Activated T-cell treated with anti-CD3 and anti-CD28 coated beads, Interleukin-2, amount 50 U/mL, for 48 hours (primary cell): ENCODE measurements at places on chromosomes 5 and 9.

DNA sequence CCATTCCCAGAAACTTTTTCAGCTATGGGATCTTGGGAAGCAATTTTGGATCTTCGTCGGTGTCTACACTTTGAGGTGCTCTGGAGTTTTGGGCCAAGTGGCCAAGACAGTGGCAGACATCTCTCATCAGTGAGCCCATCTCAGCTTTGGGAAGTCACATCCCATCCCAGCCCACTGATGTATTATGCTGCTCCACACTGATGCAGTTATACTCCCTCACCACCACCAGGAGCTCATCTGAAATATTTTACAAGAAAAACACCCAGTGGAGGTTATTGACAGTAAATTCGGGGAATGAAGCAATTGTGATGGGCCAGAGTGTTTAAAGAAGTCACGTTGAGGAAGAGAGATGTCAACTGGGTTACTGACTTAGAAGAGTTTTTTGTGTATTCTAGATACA lies 378.0 kb downstream of the KDM4C start:
- DNase-seq = no peak

- no peak for DNase-seq
Measured at GRCh38 chr9:22009506-22009867, 382 bp upstream of the CDKN2B start.

DNA sequence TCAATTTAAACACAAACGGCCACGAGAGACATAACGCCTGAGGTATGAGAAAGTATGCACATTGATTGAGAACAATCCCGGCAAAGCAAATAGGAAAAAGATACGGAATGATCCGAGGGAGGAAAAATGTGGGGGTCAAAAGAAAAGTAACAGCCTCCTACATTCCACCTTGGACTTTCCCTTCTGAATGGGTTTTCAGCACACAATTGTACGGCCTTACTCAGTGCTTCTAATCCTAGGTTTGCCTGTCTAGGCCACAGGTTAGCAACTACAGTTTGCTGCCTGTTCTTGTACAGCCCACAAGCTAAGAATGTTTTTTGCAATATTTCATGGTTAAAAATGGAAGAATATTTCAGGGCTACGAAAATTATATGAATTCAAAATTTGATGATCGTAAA lies 46.2 kb upstream of the RNF20 start:
- DNase-seq = no peak

GRCh38 chr5:100479079-100479688 lies 56.0 kb upstream of the FAM174A start:
- DNase-seq = no peak

DNA sequence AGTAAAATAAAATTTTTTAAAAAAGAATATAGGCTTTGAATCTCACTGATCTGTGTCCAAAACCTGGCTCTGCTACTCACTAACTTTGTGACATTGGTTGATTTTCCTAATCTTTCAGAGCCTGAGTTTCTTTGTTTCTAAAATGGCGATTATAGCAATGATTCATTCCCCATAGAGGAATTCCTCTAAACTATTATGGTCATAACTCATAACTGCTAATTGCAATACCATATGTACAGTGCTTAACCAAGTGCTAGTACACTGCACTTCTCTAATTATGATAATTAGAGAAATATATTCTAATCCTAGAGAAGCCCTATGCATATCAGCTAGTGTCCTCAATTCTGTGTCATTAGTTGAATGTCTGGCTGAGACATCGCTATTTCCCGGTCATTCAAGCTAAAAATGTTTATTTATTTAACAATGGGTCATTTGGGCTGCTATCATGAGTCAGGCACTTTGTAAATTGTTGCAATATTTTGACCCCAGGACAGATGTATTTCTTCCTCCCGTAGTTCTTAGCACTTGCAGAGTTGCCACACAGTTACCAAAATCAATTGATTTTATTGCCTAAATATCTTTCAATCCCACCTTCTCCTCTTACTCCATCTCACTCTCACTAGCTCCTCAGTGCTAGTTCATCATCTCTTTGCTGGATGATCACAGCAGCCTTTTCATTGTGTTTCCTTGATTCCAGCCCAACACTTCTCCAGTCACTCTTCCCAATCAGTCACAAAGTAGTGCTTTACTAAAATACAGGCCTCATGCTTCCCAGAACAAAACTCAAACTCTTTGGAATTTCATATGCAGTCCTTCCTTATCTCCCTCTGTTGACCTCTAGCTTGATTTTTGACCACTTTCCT lies 200.9 kb upstream of the PAPPA start:
- DNase-seq = no peak

DNA sequence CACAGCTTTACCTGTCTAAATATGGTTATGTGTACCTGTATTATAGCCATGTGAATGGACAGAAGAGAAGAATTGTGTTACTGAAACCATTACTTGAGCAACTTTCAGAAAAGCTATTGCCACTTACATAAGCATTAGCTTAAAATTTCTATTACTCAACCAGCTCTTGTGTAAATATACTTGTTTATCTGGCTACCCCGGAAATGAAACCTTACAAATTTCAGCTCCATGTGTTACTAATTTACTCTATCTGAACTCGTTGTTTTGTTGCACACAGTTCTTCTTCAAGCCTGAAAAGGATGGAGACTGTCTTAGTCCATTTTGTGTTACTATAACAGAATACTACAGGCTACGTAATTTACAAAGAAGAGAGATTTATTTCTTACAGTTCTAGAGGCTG lies 22.5 kb upstream of the ADAMTSL1 start:
- DNase-seq = no peak

DNA sequence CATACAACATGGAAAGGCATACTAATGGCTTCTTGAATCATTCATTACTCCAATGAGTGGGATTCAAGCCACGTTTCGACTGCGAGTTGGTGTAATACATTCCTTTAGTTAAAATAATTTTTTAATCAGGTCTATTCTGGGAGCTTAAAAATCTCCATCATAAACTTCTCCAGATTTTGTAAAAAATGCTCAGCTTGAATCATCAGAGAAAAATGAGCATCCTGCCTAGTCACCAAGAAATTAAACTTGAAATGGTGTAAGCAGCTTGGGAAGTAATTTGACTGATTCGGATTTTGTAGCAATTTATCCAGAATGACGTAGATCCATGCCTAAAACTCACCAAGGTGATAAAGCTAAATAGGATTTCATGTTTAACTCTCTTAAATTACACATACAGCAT lies 165.7 kb downstream of the SLCO4C1 start:
- no peak for DNase-seq

DNA sequence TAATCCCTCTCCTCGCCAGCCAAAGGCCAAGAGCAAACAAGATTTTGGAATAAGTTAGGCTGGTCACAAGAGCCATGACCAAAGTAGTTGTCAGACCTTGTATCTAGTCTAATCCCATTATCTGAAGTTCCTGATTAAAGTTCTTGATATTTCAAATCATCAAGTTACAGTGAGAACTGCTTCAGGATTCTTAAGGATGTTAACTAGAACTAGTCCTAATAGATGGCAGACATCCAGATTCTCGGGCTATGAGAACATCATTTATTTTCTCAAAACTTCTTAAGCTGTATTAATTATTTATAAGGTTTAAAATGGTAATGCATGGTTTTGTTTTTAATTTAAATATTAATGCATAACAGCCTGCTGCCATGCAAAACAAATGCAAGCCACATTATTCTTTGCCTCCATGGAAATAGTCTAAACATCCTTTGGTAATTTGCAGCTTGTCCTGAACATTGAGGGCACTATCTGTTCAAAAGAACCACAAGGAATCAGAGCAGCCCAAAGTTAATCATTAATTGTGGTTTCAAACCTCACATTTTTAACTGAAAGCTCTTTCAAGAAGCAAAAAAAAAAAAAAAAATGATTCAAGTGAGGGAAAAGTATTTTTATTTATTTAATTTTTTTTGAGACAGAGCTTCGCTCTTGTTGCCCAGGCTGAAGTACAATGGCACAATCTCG lies 95.1 kb downstream of the TTC39B start:
- no peak for DNase-seq

GRCh38 chr5:15516486-15516885 lies 16.5 kb downstream of the FBXL7 start:
- DNase-seq = no peak

- no peak for DNase-seq
Measured at GRCh38 chr9:109017493-109017892, 4.2 kb upstream of the CTNNAL1 start.

DNA sequence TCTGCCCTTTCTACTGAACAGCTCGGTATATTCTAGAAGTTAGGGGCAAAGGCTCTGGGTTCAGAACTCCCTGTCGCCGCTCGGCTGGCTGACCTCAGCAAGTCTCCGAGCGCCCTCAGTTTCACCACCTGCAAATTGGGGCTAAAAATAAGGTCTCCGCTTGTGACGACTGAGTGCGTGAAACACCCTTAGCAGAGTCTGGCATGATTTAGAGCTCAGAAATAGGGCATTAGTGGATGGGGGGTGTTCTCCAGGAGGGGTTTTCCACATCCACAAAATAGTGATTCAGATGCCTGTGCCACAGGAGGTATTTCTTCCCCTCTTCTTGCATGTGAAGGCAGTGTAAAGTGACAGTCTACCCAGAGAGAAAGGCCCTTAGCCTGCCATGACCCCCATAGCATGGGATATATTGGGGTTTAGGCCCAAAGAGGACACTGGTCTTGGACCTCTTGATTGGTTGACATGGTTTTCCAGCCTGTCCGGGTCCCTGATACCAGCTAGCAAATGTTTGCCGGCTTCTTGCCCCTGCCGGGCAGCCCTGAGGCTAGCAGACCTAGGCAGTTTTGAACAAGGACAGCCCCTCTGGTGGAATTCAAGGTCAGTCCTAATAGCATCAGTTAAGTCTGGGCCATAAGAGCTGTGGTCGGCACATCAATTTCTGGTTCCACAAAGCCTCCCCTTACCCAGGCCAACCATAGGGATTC lies 1.4 kb downstream of the ERGIC1 start:
- DNase-seq = no peak

DNA sequence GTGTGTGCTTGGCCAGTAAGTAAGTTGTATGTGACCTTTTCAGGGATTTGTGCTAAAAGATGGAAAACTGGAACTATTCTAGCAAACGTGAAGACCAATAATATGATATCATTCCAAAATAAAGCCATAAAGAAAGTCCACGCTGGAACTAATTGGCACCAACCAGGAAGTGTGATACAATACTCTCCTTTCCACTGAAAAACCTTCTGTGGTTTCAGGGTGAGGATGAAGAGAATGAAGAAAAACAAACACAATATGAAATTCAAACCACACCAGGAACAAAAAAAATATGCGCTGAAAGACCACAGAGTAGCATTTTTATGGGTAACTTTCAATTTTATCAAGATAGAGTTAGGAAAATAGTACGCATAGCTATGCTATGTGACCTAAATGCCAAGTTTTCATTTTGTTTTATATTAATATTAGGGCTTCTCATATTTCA lies 105.8 kb downstream of the EFNA5 start:
- no peak for DNase-seq

- DNase-seq = no peak
Measured at GRCh38 chr9:21392270-21392669, 7.1 kb upstream of the IFNA2 start.

GRCh38 chr5:169602535-169602934 lies 19.0 kb downstream of the SPDL1 start:
- DNase-seq = no peak
